NCI-H460 (cell line): ENCODE measurements at places on chromosomes 7 and 10.

- peak; percentile 65 for DNase-seq
Measured at GRCh38 chr10:24920907-24921881, 31.2 kb downstream of the PRTFDC1 start.

GRCh38 chr10:49678827-49679479 is 498 bp upstream of the C10orf53 start:
- no peak for DNase-seq

DNA sequence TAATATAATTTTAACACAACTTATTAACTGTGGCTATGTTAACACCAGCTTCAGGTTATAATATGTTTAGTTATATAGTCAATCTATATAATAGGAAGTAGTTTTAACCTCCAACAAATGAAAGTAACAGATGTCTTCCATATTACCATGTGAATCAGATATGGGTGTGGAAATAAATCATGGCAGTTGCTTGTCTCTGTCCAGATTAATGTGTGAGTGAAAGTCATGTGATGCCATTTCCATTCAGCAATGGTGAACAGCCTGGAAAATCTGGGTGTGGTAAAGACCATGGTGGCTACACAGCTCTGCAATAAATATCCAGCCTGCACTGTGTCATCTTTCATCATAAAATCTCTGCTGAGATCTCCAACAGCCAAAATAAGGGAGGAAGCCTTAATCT is 27.8 kb downstream of the HEPACAM2 start:
- DNase-seq, result no peak

GRCh38 chr10:24425151-24425550 is 216.2 kb downstream of the KIAA1217 start:
- no peak for DNase-seq

DNA sequence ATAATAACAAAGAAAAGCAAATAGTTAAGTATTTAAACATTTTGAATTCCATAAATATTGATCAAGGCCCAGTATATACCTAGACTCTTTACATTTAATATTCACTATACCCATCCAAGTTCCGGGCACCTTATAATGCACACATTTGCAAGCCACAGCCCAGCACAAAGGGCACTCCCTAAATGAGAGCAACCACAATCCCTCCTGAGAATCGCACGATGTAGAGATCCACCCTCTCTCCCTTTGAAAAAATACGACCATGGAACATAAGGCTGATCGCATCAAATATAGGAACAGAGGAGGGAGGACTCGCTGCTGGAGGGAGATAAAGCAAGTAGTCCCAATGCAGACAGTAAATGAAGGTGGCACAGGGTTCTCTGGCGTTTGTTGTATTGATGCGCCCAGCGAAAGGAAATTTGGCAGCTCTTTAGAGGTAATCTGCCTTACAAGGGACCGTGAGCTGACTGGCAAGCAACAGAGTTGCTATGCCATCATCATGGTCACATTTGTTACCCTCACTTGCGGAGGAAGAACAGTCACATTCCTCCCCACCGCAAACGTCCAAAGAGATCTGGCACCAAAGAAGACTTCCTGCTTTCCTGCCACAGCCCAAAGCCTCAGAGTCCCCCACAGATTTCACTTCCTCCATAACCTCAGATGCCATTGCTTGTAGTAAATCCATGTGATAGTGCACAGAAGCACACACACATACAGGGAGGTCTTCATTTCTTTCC is 16.1 kb upstream of the TAS2R40 start:
- DNase-seq, result no peak
